Iris pigment epithelial cell (primary cell): ENCODE measurements at places on chromosomes 3 and 15.

DNA sequence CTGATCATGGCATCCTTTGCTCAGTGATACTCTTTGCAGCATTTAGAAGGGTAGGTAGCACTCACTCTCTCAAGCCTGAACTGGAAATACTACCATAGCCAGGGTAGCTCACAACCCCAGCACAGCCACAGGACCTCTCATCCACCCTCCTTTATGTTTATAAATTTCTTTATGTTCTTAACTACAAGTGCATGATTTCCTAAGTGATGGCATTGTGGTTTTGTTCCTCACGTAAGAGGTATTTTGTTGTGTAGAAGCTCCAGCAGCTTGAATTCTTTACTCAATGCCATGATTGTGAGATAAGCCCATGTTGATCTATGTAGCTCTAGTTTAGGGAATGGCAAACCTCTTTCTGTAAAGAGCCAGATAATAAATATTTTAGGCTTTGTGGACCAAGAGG lies 7.9 kb upstream of the RTP3 start:
- peak; percentile 86 for DNase-seq

DNA sequence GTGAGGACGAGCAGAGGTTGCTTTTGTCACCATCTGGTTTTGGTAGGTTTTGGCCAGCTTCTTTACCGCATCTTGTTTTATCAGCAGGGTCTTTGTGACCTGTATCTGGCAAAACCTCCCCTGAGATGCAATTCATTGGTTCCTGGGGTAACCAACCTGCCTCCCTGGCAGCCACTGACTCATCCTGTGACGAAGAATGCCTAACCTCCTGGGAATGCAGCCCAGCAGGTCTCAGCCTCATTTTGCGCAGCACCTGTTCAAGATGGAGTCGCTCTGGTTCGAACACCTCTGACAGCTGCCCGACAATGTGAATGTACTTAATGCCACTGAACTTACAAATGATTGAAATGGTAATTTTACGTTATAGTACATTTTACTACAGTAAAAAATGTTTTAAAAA lies 6.8 kb upstream of the ADAMTS17 start:
- no peak for DNase-seq

DNA sequence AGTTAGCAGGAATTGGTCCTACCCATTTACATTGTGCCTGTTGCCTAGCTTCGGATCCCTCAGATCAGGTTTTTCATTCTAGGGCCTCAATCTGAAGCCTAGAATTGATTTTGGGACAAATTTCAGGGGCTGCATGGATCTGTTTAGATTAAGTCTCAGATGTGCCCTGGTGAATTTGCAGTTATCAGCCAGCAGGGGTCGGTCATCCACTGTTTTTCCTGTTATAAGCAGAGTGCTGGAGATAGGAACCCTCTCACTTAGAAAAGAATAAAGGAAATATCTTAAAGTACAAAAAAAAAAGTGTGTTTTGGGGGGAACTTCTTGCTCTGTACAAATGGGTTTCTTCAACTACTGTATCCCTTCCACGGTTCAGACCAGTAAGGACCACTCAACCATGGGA lies 212.5 kb downstream of the BCHE start:
- peak; percentile 49 for DNase-seq

GRCh38 chr3:47669026-47669749 lies 90.5 kb upstream of the CSPG5 start:
- peak; percentile 73 for DNase-seq
